Activated CD4-positive, CD25-positive, alpha-beta regulatory T cell treated with anti-CD3 and anti-CD28 coated beads, Interleukin-2, amount 50 U/mL, for 16 hours (primary cell): ENCODE measurements at places on chromosomes 2 and 18.

GRCh38 chr2:105324732-105325131 lies 4.8 kb downstream of the TGFBRAP1 start:
- no peak for DNase-seq

DNA sequence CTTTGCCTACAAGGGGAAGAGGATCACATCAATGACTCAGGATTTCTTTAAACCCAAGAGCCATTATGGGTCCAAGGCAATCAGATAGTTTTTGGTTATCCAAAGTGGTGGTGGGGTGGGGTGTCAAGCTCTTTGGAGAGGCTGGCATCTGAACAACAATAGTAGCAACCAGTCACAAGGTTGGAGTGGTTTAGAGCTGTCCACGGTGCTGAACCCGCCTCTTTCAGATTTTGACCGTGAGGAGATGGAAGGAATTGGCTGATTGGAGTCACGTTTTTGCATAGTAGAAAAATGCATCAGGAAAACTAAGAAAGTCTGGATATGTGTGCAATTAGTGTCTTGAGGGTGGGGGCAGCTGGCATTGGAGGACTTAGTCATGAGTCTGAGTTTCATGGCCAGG lies 159.9 kb downstream of the LOXHD1 start:
- no peak for DNase-seq

DNA sequence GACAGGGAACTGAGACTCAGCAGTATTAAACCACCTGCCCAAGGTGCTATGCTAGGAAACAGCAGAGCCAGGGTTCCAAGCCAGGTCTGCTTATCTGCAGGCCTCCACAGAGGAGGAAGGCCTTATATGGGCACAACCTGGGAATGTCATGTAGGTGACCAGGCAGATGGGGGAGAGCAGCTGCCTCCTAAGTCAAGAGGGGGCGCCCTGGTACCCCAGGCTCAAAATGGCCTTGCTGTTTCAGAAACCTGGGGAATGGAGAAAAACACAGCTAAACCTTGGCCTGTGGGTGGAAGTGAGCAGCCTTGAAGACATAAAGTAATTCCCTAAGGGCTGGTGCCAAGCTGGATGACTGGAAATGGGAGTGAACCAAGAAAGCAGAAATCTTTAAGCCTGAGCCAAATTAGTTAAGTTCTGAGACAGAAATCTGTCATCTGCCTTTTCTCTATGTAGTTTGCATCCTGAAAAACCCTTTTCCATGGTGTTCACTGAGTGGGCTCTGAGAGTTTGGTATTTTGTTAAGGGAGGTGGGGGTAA lies 79.1 kb downstream of the MAPK4 start:
- DNase-seq: no peak

DNA sequence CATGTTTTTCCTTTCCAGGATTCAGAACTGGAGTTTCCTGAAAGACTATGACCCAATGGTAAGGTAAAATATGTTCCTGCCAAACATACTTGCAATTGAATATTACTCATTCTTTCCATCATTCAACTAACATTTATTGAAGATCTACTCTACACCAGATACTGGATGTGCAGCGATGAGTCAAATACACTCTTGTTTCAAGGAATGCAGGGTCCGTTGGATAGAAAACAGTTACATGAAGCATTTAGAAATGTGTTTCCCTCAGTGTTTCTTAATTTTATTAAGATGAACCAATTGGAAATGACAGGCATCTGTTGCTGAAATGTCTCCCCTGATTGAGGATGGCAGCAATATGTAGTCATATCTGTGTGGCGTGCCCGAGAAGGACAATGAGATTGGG lies 14.8 kb upstream of the SLC66A3 start:
- DNase-seq: no peak

DNA sequence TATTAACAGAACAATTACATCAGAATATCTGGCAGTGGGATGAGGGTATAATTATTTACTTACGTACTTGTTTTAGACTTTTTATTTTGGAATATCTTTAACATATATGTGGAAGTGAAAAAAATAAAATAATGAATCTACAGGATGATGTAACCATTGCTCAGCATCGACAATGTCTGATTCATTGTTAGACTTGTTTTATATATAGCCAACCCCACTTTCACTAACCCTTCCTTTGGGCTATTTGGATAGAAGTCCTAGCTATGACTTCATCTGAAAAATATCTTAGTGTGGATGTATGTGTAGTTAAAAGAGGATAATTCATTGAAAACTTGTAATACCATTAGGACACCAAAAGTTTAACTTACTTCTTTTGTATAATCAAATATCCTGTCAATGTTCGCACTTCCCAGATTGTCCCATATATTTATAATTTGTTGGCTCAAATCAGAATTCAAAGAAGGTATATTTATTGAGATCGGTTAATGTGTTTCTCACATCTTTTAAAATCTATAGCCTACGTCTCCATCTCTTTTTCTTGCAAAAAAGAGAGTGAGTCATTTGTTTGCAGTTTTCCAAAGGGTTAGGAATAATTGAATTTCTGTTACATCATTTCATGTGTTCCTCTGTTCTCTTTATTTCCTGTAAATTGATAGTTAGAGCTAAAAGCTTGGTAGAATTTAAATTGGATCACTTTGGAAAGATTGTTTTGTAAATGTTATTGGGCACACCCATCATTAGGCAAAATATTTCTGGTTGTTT lies 506.1 kb upstream of the FAM98A start:
- DNase-seq: no peak

GRCh38 chr2:219495531-219496122 lies 3.1 kb upstream of the GMPPA start:
- DNase-seq: peak; percentile 23

GRCh38 chr2:240780023-240780700 lies 39.9 kb downstream of the KIF1A start:
- DNase-seq: no peak

- DNase-seq: no peak
Observed at GRCh38 chr2:235577404-235578330, 83.8 kb downstream of the AGAP1 start.

GRCh38 chr2:181430406-181431118 lies 26.6 kb upstream of the ITGA4 start:
- no peak for DNase-seq

DNA sequence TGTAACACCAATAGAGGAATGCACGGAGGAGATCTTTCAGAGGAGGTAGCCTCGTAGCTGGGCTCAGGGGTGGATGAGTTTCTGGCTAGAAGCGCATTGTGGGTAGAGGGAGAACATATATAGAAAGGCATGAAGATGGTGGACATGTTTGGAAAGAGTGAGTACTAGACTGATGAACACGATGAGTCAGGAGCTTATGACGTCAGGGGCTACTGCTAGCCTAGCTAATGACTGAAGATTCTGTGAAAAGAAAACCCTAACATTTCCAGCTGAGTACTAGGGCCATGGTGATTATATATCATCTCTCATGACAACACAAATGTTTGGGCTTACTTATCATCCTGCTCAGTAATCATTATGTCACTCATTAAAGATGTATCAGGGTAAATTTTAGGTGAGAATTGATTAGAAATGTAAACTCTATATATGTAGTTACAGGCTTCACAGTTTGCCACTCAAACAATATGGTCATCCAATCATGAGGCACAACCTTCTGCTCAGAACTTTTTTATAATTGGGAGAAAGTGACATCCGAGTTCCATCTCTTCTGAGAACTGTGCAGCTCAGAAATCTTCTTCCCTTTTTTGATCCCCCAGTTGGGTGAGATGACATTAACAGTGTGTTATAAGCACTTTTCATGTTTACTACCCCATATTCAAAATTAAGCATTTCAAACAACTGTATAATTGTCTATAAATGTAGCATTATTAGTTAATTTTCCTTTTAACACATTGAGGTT lies 22.2 kb upstream of the IL1RN start:
- DNase-seq: no peak

- DNase-seq: no peak
Observed at GRCh38 chr2:48715042-48715899, 40.3 kb downstream of the LHCGR start.

DNA sequence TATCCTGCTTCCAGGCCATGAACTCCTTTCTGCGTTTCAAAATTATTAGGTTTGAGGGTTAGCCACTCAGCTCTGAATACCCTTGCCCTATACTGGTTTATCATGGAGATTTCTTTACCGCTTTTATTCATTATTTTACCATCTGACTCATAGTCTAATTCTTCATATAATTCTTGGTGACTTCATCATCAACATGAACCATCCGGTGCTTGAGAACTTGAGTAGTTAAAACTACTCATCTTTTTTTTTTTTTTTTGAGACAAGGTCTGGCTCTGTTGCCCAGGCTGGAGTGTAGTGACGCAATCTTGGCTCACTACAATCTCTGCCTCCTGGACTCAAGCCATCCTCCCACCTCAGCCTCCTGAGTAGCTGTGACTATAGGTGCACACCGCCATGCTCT lies 94.2 kb upstream of the LHCGR start:
- DNase-seq: no peak

DNA sequence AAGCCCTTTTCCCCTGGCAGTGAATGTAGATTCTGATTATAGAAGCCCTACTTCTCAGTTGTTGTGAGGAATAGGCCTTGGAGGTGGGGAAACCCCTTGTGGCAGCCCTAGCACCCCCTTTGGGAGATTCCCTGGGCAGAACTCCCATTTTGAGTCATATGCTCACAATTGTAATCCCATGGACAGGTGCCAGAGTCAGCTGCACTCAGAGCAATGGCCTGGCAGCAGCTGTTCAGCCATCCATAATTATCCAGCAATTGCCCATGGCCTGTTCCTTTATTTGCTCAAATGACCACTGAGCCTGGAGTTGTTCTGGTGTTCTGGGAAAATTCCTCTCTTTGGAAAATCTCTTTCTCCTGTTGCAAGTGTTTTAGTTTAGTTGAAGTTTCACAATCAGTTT lies 71.7 kb downstream of the PTRHD1 start:
- no peak for DNase-seq
